ENCODE measurements at places on chromosomes 16 and 17.

GRCh38 chr17:50279181-50279526 lies 4.9 kb downstream of the TMEM92 start:
- no peak for DNase-seq

GRCh38 chr17:48024149-48025039 lies 13.2 kb downstream of the COPZ2 start:
- no peak for DNase-seq

- no peak for DNase-seq
These were observed 10.4 kb downstream of the ERBB2 start for GRCh38 chr17:39709998-39710964.

GRCh38 chr17:3923466-3924190 lies 7.4 kb upstream of the P2RX1 start:
- no peak for DNase-seq

- no peak for DNase-seq
These were observed 42.1 kb downstream of the MPRIP start for GRCh38 chr17:17084317-17084835.

GRCh38 chr17:72164158-72164739 lies 43.4 kb downstream of the SOX9 start:
- no peak for DNase-seq

- no peak for DNase-seq
These were observed 155.1 kb upstream of the CCL2 start for GRCh38 chr17:34099859-34100515.

GRCh38 chr16:11219178-11219577 lies 36.8 kb downstream of the SOCS1 start:
- DNase-seq = no peak

DNA sequence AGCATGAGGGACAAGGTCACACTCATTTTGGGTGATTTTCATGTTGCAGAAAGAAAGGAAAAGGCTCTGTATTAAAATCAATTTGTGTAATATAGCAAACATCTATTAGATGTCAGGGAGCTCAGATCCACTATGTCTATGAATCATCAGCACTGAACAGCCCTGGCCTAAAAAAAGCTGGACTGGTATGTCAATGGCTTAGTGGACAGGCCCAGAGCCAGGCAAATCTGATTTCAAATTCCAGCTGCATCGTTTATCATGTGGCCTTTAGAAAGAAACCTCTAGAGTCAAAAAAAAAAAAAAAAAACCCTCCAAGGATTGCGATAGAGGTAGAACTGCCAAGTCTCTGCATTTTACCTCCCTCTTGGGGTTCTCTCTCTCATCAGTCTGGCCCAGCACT lies 5.4 kb downstream of the GAS7 start:
- peak; percentile 83 for DNase-seq

- DNase-seq = peak; percentile 80
These were observed 32.5 kb upstream of the RAI1 start for GRCh38 chr17:17648762-17649161.

DNA sequence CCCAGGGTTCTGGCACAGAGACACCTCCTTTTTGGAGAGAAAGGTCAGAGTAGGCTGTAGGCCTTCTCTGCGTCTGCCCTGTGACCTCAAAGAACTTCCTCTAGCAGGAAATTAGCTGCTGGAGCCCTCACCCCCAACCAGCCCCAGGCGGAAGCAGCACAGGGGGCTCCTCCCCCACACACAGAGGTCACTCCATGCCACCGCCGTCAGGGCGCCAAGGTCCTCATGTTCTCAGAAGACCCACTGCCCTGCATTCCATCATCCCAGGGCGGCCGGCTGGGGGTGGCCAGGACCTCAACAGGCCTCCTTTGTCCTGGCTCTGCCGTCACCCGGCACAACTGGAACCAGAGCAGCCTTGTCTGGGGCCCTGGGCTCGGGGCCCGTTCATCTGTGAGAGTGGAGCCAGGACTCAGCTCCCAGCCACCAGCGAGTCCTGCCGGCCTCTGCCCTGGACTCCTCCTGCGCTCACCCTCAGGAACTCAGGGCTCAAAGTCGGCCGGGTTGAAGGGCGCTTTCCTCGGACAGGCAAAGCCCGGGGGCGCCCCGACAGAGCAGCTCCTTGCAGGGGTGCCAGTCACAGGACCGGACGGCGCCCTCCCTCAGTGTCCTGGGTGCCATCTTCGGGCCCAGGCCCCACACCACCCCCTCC lies 1.2 kb downstream of the TMC6 start:
- DNase-seq = no peak

DNA sequence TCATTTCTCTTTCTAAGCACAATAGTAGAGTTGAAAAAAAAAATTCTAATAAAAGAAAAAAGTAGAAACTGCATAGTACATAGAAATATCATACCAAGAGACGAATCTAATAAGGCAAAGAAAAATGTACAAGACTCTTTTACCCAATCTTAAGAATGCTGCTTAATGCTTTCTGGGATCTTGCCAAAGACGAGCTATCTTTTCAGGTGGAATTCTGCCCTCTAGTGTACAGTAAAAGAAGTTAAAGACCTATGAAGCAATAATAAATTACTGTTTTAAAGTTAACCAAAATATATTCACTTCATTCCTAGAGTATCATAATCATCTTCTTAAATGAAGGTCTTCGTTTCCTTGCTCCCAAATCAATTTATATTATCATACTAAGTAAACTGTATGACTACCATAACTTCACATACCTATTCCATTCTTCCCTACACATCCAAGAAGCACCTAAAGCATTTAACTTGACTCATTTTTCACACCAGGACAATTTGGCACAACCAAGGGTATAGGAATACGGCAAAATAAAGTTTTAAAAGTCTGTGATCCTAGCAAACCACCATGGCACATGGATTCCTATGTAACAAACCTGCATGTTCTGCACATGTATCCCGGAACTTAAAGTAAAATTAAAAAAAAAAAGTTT lies 47.7 kb downstream of the CFDP1 start:
- DNase-seq = peak; percentile 87

DNA sequence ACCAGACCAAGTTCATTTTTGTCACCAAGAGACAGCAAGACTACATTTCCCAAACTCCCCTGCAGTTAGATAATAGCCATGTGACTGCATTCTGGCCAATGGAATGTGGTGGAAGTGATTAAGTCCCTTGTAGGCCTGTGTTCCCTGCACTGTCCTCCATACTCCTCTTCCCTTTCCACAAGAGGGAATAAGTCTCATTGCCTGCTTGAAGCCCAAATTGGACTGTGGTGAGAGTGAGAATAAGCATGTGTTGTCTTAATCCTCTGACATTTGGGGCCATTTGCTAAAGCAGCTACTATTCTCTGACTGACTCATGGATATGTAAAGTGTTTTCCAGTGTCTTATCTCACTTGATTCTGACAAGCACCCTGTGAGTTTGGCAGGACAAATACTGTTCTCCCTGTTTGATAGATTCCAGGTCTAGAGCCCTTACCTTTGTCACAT lies 20.7 kb downstream of the PIK3R6 start:
- DNase-seq = peak; percentile 86

- no peak for DNase-seq
These were observed 93.9 kb downstream of the HAPSTR1 start for GRCh38 chr16:9185381-9185780.

GRCh38 chr16:23006380-23006779 lies 142.9 kb downstream of the USP31 start:
- DNase-seq = no peak

DNA sequence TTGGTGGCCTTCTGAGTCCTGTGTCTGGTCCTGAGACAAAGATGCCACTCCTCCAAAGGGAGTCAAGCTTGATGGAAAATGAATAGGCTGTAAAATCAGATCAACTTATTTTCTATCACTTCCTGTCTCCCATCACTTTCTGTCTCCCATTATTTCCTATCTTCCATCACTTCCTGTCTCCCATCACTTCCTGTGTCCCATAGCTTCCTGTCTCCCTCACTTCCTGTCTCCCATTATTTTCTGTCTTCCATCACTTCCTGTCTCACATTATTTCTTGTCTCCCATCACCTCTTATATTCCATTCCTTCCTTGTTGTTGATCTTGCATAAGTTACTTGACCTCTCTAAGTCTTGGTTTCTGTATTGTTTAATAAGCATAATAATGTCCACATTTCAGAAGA lies 418.5 kb upstream of the EEF2KMT start:
- DNase-seq = no peak

DNA sequence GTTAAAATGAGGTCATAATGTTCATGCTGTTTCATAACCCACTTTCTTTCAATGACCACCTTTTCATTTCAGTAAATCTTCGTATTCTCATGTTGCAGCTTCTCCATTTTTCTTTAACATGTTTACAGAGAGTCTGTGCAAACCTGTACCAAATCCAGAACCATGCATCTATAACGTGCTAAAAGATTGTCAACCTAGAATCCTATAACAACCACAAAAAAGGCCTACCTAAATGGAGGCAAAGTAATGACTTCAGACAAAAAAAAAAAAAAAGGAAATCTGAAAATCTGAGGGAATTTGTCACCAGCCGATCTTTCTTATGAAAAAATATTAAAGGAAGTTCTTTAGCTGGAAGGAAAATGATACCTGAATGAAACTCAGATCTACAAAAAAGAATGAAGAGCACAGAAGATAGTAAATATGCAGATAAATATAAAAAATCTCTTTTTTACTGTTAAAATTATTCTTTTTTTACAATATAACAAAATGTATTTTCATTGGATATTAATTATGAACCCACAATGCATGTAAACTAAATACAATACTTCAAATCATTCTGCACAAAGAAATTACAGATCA lies 1.4 kb upstream of the SLFN11 start:
- no peak for DNase-seq

DNA sequence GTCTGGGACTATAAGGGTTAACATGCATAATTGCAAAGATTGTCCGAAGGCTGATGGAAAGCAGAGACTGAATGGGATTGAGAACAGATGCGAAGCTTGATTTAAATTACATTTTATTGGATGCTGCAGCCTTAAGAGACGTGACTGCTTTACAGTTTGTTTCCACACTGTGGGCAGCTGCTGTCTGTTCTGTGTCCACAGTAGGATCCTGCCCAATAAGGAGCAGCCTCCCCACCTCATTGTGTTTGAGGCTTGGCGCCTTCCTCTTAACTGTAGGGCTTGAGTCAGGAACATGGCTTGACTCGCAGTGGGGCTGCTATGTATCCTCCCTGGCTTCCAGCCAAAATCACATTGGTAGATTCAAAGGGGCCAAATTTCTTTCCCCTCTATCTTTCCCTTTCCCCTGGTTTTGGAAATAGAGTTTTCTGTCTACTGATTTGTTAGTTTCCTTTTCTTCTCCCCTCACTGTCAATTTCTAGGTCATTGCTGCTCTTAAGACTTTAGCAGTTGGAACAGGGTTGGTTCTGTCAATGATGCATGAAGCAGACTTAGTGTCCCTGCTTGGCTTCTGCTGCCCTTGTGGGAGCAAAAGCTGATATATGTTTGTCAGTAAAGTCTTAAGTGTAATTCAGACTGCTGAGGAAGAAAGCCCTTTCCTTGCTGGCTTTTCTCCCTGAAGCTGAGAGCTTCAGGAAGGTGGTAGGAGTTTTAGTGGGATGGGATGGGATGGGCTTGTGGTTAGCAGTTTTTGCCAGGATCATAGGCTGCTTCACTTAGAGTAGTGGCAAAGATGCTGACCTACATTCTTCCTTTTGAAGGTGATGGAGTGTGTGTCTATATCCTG lies 5.0 kb upstream of the RARA start:
- DNase-seq = peak; percentile 96

DNA sequence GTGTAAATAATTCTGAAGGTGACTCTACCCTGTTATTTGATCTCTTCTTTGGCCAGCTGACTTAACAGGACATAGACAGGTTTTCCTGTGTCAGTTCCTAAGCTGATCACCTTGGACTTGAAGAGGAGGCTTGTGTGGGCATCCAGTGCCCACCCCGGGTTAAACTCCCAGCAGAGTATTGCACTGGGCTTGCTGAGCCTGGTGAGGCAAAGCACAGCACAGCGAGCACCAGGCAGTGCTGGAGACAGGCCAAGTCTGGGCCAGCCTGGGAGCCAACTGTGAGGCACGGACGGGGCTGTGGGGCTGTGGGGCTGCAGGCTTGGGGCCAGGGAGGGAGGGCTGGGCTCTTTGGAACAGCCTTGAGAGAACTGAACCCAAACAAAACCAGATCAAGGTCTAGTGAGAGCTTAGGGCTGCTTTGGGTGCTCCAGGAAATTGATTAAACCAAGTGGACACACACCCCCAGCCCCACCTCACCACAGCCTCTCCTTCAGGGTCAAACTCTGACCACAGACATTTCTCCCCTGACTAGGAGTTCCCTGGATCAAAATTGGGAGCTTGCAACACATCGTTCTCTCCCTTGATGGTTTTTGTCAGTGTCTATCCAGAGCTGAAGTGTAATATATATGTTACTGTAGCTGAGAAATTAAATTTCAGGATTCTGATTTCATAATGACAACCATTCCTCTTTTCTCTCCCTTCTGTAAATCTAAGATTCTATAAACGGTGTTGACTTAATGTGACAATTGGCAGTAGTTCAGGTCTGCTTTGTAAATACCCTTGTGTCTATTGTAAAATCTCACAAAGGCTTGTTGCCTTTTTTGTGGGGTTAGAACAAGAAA lies 5.1 kb downstream of the STH start:
- DNase-seq = peak; percentile 36

DNA sequence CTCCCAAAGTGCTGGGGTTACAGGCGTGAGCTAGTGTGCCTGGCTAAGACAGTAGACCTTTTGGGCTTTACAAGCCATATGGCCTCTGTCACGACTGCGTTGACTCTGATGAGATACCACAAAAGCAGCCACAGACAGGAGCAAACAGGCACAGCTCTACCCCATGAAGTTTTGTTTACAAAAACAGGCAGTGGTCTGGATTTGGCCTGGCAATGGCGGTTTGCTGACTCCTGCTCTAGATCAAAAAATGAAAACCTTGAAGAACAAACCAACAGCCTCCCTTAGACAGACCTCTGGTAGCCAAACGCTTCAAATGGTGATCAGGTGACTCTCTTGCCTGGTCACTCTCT lies 20.7 kb downstream of the SLC43A2 start:
- DNase-seq = no peak

DNA sequence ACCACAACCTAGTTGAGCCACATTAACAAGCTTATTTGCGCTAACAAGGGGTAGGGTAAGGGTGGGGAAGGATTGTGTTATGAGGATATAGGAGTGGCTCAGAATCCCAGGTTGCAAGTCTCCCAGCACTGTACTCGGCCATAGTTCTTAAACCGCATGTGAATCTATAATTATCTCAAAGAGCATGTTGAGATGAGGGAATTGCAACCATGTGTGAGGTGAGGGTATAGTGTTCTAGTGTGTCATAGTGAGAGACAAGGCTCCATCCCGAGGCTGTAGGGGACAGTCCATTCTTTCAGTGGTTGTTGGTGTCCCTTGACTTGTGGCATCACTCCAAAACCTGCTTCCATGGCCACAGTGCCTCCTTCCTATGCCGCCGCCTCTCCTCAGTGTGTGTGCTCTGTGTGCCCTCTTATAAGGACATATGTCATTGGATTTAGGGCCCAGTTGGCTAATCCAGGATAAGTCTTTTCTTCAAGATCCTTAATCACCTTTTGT lies 22.7 kb upstream of the ATP5MC1 start:
- no peak for DNase-seq

- no peak for DNase-seq
These were observed 16.1 kb downstream of the TLE7 start for GRCh38 chr16:71425746-71426068.

DNA sequence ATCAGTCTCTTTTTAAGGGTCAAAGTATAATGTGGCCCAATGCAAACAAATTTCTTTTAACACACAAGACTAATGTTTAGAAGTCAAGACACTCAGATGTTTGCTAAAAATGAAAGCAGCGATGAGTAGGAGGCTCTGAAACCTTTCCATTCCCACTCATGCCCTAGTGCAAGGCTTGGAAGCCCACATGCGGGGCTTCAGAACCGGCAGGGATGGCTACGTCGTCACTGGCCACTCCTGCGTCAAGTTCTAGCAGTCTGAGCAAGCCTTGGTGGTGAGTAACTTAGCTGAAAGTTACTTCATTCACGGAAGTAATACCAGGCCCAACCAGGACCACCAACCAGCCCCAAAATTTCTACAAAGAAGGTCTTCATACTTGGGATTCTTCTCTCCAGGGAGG lies 14.8 kb upstream of the TMED6 start:
- DNase-seq = no peak

Data from umbilical cord (tissue), 2 donors.